Cardiac septum (tissue), 1 donor: ENCODE measurements at places on chromosomes 3 and 15. TPM values are rescaled to one million over a fixed set of nuclear protein-coding genes. Genes with fewer than 3 reads are reported as not detected.
A peak's percentile ranks its signal among the peaks of the same experiment; 100 is the strongest.

- DNase-seq = no peak
Measured at GRCh38 chr3:107265526-107265925, 111.7 kb upstream of the CCDC54 start.

GRCh38 chr3:129033633-129034321 is 26.8 kb upstream of the GP9 start:
- no peak for DNase-seq

The ZNF502 gene
- 3.9 TPM for total RNA-seq

DNA sequence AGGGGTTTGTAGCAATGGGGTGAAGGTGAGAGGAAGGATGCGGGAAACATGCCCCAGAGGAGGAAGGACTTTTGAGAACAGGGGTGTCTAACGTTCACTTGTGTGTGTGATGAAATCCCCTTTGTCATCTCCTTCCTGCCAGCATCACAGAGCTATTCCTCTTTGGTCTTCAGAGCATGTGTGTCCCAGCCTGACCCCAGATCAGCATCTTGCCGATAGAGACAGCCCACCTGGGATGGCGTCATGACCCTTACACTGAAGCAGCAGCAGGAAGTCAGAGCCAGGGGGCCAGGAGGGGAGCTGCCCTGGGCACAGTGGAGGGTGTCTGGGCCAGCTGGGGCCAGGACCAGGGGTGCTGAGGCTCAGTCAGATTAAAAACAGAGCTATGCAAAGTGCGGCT is 29.9 kb upstream of the GRIP2 start:
- no peak for DNase-seq

- no peak for DNase-seq
Measured at GRCh38 chr3:146164971-146165769, 4.2 kb upstream of the PLOD2 start.

GRCh38 chr3:52645549-52645948 is 40.2 kb downstream of the PBRM1 start:
- no peak for DNase-seq

DNA sequence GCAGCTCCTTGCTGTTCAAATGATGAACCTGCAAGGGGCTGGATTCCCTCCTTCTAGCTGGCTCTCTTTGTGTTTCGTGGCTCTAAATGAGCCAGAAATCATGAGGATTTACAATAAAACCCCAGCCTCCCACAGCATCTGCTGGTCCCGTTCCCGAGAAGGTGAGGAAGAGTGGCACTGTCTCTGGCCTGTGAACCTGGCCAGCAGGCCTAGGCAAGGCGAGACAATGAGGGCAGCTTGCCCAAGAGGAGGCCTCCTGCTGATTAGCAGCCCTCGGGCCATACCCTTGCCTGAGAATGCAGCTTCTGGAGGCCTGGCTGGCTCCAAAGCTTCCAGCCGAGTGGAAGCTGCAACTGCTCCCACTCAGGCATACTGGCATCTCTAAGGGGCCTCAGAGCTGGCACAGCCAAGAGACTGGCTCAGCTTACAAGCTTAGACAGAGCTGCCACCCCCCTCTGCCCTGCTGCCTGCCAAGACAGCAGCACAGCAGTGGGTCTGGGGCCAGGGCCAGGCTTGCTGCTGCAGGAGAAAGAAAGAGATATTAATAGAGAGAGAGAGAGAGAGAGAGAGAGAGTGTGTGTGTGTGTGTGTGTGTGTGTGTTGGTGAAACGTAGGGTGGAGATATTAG is 76.5 kb downstream of the HMG20A start:
- peak; percentile 91 for DNase-seq
